ENCODE measurements at places on chromosomes 5 and 9.

DNA sequence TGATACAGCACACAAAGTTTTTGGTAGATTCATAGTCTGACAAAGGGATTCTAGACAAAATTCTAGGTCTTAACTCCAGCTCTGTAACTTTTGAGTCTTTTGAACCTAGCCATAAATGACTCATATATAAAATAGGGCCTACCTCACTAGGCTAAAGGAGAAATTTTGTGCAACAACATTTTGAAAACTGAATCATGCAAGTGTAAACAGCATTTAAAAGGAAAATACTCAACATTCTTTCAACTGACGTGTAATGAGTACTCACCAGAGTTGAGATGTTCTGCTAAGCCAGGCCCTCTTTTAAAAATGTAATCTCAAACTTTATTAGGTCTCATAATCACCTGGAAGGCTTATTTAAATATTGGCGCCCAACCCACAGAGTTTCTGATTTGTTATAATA lies 113.2 kb downstream of the STK32A start:
- DNase-seq = no peak

DNA sequence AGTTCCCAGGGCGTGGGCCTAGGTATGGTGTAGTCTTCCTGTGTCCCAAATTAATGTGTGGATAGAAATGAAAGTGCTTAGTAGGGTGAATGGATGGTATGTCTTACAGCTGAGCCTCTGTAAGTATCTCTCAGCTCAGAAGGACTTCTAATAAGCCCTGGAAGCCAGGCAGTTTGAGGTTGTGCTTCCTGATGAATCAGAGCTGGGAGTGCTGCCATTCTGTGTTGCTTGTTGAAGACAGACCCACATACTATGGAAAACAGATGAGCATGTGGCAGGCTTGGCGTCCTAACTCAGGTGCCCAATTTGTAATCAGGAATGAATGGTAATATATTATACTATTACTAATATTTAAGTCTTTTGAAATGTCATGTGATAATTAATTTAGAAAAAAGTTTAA lies 69.8 kb downstream of the CMYA5 start:
- DNase-seq = no peak

DNA sequence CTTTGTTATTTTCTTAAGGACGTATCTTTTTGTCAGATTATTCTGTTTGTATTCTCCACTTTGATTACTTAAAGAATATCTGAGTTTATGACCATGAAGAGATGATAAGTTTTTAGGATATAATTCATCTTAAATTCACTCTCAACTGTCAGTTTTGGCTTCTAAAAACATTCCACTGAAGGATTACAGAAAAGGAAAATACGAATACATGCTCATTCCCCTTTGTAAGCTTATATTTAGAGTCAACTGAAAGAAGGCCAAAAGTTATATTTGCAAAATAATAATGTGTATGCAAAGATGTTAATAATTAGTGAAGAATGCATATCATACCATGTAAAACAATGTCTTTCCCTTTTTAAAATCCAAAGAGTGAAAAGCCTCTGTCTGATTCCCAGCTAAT lies 52.5 kb downstream of the ZNF474 start:
- no peak for DNase-seq

DNA sequence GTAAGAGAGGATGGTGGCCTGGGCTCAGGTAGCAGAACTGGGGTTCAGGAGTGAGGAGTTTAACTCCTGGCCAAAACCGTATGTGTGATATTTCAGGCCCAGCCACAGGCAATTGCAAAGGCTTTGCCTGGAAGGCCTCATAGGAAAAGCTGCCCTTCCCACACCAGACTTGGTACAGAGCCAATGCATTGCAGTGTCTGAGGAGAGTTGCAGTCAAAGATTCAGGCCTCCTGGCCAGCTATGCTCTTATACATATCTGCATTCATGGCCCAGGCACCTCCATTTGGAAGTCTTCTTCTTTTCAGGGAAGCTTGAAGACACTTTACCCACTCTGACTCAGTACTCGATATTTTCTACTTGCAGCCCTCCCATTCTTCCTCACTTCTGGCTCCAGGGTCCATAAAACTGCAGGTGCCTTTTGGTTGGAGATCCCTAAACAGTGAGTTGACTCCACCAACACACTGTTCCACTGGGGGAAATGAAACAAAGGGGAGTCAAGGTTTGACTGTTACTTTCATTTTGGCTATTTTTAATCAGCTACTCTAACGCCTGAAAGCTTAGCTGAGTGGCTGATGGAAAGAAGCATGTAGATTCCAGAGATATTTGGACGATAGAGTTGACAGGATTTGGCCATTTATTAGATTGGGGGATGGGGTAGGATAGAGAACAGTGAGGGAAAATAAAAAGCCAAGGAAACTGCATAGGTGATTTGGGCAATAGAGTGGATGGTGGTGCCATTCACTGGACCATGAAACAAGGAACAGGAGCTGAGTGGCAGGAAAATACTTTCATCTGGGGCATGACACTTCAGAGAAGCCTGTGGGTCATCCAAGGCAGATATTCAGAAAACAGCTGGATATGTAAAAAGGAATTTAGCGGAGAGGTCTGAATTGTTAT lies 30.6 kb upstream of the IL33 start:
- DNase-seq = no peak

- no peak for DNase-seq
Observed at GRCh38 chr5:24539613-24540012, 105.2 kb downstream of the CDH10 start.

GRCh38 chr9:37155601-37156000 lies 35.2 kb downstream of the ZCCHC7 start:
- no peak for DNase-seq

DNA sequence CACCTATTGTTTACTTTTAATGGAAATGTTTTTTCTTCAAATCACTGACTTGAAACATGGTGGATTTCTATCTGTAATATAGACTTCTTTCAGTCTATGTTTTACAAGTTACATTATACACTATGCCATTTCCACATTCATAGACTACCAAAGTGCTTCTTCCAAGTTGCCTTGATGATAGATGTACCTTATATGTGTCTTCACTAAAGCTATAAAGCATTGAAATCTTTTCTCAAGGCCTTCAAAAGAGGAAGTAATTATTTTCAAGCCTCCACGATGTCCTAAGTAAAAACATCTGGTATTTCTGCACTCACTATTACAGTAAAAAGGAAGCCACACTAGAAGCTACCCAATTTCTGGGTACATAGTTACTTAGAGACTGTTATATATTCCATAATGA lies 113.3 kb downstream of the FGF10 start:
- no peak for DNase-seq

DNA sequence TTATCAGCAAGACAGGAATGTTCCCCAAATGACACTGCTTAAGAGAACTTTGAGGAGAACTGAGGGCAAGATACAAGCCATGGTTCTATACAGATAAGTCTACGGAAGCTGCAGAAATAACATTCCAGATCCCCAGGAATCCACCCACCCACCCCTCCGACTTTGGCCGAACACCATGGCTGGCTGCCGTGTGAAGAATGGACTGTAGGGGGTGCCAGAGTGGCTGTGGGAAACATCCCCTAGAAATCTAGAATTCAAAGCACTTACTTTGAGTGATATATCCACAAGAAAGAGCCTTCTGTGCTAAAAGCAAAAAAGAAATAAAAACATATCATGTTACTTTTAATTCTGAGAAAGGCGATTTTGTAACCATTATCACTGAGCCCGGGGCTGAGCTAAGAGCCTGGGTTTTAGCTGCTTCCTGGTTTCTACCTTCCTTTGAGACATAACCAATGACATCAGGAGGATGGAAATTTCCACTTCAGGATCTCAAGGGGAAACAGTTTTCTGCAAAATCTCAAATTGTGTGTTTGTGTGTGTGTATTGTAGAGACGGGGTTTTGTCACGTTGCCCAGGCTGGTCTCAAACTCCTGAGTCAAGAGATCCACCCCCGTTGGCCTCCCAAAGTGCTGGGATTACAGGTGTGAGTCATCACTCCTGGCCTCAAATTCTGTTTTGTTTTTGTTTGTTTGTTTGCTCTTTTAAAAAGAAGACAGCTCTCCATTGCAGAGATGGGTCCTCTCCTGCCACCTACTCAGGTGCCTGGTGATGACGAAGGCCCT lies 36.4 kb downstream of the GGTA1 start:
- no peak for DNase-seq

DNA sequence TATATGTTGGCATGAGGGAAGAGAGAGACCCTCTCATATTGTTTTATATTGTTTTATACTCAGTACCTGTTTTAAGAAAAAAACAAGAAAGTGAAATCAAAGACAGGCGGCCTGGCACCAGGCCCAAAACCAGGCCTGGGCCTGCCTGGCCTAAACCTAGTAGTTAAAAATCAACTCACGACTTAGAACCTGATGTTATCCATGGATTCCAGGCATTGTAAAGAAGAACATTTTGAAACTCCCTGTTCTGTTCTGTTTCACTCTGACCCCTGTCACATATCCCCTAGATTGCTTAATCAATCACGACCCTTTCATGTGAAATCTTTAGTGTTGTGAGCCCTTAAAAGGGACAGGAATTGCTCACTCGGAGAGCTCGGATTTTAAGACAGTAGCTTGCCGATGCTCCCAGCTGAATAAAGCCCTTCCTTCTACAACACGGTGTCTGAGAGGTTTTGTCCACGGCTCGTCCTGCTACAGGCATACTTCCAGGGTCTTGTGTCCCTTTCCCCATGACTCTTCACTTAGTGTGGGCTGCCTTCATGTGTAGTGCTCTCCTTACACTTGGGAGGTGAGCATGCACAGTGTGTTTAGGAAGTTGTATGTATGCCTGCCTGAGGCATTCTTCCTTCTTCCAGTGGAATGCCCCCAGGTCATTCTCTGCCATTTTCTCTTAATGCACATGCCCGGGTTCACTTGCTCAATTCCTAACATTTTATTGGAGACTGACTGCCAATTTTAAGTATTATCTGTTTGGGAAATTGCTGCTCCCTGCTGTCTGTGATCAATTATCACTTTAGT lies 17.8 kb downstream of the TBCA start:
- no peak for DNase-seq

GRCh38 chr5:17304282-17304681 lies 86.9 kb downstream of the BASP1 start:
- no peak for DNase-seq

GRCh38 chr5:82396871-82397514 lies 118.8 kb upstream of the RPS23 start:
- no peak for DNase-seq

- no peak for DNase-seq
Observed at GRCh38 chr5:120507800-120508463, 43.8 kb downstream of the PRR16 start.

GRCh38 chr5:137828180-137828579 lies 39.5 kb upstream of the MYOT start:
- DNase-seq = no peak

DNA sequence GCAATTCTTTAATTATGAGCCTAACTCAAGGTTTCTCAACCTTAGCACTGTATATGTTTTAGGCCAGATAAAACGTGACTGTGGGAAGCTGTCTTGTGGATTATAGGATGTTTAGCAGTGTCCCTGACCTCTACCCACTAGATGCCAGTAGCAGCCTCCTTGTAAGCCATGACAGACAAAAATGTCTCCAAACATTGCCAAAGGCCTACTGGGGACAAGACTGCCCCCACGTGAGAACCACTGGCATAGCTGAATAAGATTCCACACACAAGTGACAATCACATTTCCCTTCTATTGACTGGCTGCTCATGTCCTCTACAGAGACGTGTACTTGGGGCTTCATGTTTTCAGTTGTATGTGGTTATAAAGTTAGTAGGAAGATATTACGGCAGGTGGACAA lies 55.4 kb downstream of the GOLM1 start:
- DNase-seq = no peak

- no peak for DNase-seq
Observed at GRCh38 chr5:33328818-33329217, 111.9 kb upstream of the TARS1 start.

- DNase-seq = no peak
Observed at GRCh38 chr5:39525271-39525670, 100.5 kb upstream of the DAB2 start.

DNA sequence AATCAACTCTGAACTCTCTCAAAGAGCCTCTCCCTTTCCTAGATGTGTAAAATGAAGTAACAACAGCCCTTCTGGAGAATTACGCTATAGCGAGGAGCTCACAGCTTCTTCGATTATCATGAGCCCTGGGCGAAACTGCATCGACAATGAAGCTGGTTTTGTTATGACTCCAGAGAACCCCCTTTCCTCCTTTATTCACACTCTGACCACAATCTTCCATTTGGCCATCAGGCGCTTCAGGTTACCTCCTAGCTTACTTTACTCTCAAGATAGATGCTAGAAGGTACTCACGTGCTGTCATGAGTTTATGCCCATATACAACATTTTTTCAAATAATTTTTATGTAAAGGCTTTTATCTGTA lies 362.7 kb upstream of the RFX3 start:
- DNase-seq = no peak

GRCh38 chr5:135743705-135744411 lies 90.6 kb upstream of the SLC25A48 start:
- DNase-seq = no peak

DNA sequence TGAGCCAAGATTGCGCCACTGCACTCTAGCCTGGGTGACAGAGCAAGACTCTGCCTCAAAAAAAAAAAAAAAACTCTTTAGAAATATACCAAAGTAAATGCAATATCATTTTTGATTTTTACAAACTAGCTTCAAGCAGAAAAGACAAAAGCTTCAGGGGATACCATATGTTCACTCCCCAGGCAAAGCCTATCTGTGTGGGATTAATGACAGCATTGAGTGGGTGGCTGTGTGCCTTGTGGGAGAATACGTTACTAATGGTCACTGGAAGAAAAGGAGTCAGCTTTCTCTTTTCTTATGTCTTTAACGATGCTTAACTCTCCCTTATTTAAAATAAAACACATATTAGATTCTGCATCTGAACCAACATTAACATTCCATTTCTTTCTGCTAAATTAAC lies 1.9 kb downstream of the PCA3 start:
- DNase-seq = no peak

DNA sequence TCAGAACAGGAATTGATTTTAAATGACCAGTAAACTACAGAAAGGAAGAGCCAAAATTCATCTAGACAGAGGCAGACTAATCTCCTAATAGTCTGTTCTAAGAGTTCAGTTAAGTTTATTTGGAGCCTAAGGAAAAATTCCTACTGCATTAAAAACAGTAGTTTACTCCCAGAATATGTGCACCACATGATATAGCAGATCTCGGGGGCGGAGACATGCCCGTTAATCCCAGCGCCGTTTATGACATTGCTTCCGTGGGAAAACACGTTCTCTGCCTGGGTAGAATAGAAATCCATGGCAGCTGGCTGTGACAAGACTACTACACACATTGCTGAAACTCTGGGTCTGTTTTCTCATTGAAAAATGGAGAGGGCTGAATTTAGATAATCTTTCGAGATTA lies 11.4 kb downstream of the HABP4 start:
- DNase-seq = no peak

DNA sequence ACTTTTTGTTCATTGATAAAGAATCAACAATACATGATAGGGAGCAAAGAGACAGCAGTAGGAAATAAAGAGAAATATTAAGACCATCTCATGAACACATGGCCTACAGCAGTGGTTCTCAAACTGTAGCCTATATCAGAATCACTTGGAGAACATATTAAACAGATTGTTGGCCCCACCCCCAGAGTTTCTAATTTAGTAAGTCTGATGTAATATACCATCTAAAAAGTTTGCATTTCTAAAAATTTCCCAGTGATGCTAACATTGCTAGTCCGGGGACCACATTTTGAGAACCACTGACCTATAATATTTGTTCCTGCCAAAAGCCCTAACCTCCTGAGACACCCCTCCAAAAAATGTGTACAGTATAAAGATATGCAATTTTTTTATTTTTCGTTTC lies 306.2 kb upstream of the NREP start:
- no peak for DNase-seq

All from naive thymus-derived CD8-positive, alpha-beta T cell (primary cell).